ENCODE measurements at places on chromosomes 12 and 14.
A peak's percentile ranks its signal among the peaks of the same experiment; 100 is the strongest.

- DNase-seq: no peak
These were observed 195.5 kb upstream of the TMPO start for GRCh38 chr12:98319716-98320425.

GRCh38 chr12:126966498-126966897, 1300.5 kb upstream of the TMEM132C start:
- DNase-seq: no peak

DNA sequence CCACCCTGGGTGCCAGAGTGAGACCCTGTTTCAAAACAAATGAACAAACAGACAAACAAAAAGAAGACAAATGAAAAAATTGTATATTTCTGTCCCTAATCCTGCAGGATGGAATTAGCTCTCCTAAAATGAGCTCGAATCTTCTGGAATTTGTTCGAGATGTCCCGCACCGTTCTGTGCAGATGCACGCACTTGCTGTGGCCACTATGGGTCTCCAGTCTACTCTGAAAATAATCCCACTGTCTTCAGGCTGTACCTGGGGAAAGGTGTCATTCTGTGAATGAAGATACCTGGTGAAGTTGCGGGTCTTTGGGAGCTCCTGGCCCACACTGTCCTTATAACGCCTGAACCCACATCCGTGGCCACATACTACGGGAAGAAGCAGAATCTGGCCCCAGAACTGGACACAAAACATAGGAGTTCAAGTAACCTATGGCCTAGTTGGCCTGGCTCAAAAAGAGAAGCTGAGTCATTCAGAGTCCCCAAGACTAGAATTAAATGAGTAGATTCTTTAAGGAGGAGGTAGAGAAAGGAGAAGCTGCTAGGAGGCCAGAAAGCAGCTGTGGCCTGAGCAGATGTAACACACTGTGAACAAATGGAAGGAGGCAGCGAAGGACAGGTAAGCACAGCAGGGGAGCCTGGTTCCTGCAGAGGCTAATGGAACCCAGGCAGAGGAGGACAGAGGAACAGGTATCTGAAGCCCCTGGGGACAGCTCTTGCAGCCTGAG, 108.6 kb downstream of the FOXN3 start:
- peak; percentile 13 for DNase-seq

DNA sequence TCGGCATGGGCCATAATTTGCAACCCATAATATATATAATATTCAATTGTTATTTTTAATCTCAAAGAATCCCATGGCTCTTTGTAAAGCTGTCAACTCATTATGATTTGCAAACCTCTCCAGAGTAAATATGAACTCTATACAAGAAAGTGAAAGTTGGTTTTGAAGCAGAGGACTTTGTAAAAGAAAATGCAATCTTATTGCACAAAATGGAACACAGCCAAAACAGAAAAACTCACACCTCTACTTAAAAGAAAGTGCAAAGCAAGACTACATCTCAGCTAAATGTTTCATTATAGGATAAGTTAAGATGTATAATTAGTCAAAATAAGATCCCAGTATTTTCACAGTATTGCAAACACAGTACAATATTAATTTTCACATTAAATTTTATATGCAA, 111.2 kb upstream of the FLRT2 start:
- DNase-seq: no peak

GRCh38 chr12:15131431-15131830, 89.8 kb downstream of the RERG start:
- peak; percentile 6 for DNase-seq

GRCh38 chr14:99982537-99983250, 82.5 kb upstream of the EVL start:
- DNase-seq: peak; percentile 66

- peak; percentile 5 for DNase-seq
These were observed 78.9 kb downstream of the NOS1 start for GRCh38 chr12:117282490-117282889.

DNA sequence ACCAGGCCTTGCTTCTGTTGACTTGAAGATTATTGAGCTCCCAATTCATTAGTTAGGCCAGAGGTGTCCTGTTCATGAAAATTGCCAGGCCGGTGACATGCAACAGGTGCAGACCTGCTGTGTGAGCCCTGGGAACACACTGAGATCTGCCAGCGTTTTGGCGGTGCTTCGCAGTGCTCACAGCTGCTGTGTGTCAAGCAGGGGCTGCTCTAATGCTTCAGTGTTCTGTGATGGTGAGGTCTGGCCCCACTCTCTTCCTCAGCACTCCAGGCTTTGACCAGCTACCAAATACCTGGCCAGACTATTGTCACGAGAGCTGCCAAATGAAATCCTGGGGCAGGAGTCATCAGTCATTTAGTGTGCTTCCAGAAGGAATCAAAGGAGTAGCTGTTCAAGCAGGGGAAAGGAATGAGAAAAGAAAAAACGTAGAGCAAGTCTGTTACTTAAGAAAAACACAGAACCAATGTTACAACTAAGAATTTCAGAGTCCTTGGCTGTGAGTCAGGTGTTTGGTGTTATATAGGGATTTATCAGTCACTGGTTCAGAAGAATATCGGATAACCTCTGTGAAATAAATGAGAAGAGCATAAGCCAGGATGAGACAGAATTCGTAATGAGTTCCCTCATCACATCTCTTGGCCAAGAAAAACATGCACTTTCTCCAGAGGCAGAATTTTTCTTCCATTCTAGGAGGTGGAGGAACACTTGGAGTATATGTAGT, 150.8 kb downstream of the FBXL14 start:
- DNase-seq: peak; percentile 72

GRCh38 chr12:122166422-122167349, 7.3 kb downstream of the IL31 start:
- DNase-seq: no peak

- DNase-seq: no peak
These were observed 421.8 kb downstream of the BCAT1 start for GRCh38 chr12:24527102-24527501.

DNA sequence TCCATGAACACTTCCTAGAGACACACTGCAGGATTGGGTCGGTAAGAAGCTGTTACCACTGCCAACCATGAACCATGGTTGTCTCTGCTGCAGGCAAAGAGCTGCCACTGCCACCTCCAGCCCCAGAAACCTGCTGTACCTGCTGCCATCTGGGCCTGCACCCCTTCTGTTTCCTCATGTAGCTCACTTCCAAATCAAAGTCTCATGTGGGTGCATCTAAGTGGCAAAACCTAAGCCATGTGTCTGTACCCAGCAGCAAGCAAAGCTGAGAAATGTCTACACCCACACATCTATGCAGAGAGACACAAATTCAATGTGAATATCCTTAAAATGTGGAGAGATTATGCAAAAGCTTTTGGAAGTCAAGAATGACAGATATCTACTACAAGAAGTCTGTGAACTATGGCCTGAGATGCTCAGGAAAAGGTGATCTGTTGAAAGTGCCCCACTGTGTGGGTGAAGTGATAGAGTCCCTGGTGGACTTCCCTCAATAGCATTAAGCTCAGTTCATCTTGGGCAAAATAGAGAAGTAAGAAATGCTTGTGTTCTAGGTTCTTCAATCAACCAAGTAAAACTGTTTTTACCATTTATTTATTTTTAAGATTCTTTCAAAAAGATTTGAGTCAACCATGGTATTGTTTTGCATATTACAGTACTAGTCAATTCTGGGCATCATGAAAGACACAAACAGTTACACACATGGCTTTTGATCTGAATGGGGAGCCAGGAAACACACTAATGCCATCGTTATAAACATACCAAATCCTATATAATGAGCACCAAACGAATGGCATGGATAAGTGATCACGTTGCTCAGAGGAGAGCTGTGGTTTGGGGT, 64.4 kb downstream of the FOS start:
- no peak for DNase-seq

GRCh38 chr12:52896190-52897100, 8.4 kb downstream of the KRT8 start:
- no peak for DNase-seq

DNA sequence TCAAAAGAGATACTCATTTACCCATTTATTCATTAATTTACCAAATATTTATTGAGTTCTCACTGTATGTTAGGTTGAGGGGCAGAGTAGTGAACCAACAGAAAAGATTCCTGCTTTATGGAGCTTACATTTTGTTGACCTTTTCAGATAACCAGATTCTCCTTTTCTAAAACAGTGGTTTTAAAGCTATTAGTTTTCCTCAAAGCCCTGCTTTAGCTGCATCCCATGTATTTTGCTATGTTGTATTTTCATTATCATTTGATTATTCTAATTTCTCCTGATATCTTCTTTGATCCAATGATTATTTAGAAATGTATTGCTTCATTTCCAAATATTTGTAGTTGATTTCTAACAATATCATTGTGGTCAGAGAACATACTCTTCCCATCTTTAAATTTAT, 53.6 kb downstream of the EML1 start:
- no peak for DNase-seq

DNA sequence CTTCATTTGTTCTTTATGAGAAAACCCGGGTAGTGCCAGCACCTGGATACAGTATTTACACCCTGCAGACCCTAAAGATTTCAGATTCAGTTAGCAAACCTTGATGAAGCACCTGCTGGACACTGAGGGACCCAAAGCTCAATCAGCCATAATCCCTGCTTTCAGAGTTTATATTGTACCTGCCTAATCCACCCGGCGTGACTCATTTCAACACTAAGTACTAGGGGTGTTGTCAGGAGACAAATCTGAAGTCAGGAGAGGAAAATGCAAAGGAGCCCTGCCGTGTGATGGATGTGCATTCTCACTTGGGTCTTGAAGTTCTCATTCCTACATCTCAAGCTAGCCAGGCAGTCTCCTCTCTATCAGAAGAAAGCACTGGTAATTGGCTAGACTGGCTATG, 176.7 kb upstream of the BCL2L14 start:
- DNase-seq: no peak

DNA sequence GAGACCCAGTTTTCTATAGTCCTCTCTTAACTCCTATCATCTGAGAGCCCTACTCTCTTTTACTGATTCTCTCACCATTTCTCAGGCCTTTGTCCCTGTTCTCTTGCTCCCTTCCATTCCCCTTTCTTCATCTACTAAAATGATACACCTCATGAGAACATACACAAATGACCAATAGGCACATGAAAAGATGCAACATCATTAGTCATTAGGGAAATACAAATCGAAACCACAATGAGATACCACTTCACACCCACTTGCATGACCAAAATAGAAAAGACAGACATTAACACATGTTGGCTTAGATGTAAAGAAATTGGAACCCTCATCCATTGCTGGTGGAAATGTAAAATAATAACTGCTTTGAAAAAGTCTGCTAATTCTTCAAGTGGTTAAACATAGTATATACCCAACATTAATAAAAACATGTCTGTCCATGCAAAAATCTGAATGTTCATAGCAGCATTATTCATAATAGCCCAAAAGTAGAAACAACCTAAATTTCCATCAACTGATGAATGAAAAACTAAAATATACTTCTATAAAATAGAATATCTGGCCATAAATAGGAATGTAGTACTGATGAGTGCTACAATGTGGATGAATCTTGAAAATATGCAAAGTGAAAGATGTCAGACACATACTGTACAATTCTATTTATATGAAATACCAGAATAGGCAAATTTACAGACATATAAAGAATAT, 66.0 kb downstream of the DENND5B start:
- peak; percentile 62 for DNase-seq

GRCh38 chr14:58738189-58738836, 100.6 kb downstream of the DACT1 start:
- DNase-seq: peak; percentile 90

DNA sequence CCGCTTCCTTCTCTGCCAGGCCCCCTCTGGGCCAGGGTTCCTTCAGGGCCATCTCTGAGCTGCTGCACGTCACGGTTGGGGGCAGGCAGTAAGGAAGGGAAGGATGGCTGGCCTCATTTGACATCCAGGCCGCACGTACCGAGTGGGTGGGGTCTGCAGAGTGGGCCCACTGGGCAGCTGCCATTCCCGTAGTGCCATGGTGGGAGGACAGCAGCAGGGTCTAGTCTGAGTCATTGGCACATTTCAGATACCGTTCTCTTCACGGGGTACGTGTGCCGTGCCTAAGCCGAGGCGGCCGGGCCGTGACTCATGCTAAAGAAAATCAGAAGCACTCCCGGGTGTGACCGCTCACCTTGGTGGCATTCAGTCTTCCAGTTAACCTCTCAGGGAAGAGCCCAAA, 43.9 kb downstream of the IL31 start:
- peak; percentile 76 for DNase-seq

DNA sequence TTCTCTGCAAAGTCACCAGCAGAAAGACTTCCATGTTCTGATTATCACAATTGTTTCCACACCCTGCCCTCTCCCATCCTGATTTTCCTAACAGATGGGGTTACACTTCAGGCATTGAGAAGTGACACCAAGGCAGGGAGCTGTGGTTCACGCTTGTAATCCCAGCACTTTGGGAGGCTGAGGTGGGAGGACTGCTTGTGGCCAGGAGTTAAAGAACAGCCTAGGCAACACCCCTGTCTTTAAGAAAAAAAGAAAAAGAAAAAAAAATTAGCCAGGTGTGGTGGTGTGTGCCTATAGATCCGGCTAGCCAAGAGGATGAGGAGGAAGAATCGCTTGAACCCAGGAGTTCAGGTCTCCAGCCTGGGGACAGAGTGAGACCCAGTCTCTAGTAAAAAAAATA, 5.2 kb downstream of the PPP1CC start:
- DNase-seq: no peak

GRCh38 chr12:130087222-130087621, 75.0 kb upstream of the FZD10 start:
- DNase-seq: no peak

DNA sequence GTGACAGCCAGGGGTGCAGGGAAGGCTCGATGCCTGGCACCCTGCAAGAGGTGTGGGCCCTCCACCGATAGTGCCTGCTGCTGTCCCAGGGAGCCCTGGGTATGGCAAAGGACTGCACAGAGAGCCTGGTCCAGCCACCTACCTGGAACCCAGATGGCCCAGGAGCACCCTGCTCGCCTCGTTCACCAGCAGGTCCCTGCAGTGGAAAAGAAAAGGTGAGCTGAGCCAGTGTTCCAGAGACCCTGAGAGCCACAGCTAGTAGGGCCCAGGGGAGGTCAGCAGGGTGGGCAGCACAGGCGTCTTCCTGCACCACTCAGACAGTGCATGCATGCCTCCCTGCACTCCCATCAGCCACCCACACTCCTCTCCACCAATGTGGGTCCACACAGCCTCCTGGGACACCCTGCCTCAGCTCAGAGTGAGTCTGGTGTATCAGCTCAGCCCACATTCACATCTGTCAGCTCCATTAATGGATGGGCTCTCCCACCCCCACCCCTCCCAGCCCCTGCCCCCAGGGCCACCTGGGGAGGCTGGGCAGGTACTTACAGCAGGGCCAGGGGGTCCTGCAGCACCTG, 20.2 kb downstream of the TMEM106C start:
- no peak for DNase-seq

- DNase-seq: peak; percentile 65
These were observed 16.1 kb downstream of the GPR68 start for GRCh38 chr14:91228112-91229004.

GRCh38 chr12:64004641-64005040, 160.1 kb downstream of the SRGAP1 start:
- peak; percentile 74 for DNase-seq

DNA sequence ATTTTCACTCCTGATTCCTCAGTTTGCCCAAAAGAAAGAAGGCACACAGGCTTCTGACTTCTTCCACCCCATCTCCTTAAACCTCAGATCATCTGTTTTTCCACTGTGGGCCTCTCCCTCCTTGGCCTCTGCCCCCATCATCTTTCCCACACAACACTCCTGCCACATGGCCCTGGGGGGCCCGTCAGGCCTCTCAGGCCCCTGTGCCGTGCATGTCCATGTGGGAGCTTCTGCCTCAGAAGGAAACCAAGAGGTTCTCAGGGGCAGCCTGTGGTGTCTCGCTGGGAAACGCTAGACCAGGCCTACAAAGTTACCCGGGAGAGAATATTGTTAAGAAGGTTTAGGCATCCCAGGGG, 8.0 kb downstream of the KLHL33 start:
- no peak for DNase-seq

- no peak for DNase-seq
These were observed 25.5 kb downstream of the CFAP251 start for GRCh38 chr12:121943926-121944325.
